D721Med (cell line): ENCODE measurements at places on chromosomes 1 and 21.

GRCh38 chr1:218499011-218499691 lies 154.0 kb downstream of the TGFB2 start:
- no peak for DNase-seq

- DNase-seq = no peak
Measured at GRCh38 chr1:57422271-57423134, 1.4 kb downstream of the DAB1 start.

GRCh38 chr1:68384321-68384813 lies 65.4 kb downstream of the RPE65 start:
- DNase-seq = no peak

- DNase-seq = no peak
Measured at GRCh38 chr1:78950826-78951225, 55.7 kb downstream of the ADGRL4 start.

DNA sequence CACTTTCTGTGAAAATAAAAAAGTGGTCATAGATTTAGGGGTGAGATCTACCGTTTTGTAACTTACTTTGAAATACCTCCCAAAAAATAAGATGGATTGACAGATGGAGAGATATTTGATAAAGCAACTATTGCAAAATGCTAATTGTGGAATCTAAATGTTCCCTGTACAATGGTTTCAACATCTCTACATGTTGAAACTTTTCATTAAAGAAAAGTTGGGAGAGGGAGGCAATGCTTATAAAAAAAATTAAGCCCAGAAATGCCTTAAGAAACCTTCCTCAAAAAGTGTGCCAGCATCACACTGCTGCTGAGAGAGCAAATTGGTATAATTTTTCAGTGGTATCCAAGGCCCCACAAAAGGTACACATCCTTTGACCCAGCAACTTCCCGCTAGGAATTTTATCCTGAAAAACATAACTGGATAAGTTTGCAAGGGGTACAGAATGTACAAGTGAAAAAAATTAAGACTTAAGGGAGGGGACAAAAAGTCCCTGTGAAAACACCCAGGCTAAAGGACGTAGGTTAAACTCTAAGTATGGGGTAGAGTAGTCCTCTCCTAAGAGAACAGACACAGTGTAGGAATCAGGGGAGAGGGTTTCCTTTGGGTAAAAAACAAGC lies 84.3 kb downstream of the TGFBR3 start:
- DNase-seq = no peak

DNA sequence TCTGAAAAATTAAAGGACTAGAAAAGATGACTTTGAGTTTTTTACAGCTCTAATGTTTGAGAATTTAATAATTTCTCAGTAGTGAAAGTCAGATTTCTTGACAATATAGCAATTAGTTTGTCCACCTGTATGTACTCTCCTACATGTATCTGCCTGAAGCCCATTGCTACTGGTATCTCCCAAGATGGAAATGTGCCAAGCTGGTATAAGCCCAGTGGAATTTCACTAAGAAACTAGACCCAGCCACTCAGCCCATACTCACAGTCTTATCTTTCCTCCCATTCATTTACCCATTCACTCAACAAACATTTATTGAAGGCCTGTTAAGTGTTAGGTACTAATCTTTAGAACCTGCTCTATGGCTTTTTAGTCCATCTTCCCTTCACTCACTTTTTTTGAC lies 21.6 kb upstream of the TRIM45 start:
- DNase-seq = no peak

GRCh38 chr1:91582431-91582921 lies 81.8 kb downstream of the CDC7 start:
- DNase-seq = no peak

- no peak for DNase-seq
Measured at GRCh38 chr1:201275253-201275666, 8.0 kb upstream of the PKP1 start.

DNA sequence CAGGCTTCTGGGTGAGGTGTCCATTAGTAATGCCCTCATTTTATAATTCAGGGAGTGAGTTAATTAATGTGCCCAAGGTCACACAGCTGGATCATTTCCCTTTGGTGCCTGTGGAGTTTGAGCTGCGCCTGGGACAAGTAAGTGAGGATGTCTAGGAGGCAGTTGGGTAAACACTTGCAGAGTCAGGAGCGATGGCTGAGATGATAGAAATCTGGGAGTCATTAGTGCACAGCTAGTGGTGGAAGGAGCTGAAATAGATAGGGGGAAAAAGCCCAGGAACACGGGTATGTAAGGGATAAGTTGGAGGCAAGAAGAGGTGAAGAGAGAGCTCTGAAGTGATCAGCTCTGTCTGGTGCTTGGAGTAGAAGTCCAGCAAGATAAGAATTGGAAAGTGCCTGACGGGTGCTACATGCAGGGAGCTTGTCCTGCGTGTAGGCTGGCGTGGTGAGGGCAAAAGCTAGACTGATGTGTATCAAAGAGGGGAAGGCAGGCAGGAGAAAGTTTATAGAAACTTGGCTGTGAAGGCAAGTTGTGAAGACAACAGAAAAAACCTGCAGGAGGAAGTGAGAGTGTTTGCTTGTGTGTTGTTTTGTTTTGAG lies 1.7 kb upstream of the SCAF4 start:
- no peak for DNase-seq

DNA sequence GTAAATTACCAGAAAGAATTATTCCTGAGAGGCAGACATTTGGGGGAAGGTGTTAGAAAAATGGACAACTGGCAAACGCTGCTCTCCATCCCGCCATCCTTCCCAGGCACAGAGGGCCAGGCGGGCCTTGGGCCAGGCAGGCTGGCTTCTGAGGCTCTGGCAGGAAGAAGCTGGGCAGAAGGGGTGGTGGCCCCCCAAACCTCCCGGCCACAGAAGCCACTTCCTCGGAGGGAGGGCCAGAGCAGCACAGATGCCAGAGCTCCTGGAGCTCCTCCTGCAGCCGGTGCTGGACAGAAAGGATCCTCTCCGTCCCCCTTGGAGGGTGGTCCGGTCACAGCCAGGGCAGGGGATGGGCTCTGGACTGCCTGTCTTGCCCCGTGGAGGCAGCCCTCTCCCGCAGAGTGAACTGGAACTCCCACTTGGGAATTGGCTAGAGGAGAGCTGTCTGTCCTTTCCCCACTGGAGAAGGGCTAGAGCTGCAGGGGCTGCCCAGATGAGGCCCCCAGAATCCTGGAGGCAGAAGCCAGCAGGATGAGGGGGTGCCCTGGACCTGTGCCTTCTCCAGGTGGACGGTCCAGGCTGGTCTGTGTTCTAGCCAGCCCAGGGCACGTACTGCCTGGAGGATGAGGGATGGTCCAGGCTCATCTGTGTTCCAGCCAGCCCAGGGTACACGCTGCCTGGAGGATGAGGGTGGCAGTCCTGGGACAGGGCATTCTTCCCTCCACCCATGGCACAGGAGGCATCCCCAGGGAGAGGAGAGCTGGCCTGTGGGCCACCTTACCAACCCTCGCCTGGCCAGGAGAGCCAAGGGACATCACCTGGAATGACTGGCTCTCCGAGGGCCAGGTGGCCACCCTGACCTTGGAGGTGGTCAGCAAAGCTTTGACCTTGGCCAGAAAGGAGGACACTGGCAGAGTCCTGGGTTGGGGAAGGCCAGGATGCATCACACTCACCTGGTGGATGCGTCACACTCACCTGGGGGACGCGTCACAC lies 47.4 kb upstream of the ACTRT2 start:
- DNase-seq = no peak

GRCh38 chr1:183209533-183210158 lies 23.6 kb downstream of the LAMC2 start:
- DNase-seq = no peak

GRCh38 chr1:229284887-229285286 lies 14.0 kb downstream of the RAB4A start:
- DNase-seq = no peak

DNA sequence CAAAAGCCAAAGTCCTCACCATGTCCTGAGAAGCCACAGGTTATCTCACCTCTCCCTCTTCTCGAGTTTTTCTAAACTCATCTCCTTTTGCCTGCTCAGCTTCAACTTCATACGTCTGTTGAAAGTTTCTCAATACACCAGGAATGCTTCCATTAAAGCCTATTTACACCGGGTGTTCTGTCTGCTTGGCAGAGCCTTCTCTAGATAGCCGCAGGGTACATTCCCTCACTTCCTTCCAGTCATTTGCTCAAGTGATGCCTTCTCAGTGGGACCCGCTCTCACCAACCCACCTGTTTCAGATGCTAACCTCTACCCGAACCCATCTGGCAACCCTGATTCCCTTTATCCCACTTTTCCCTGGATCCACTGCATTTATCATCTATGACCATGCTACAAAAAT lies 257.0 kb upstream of the ADGRL2 start:
- no peak for DNase-seq

- no peak for DNase-seq
Measured at GRCh38 chr1:209751627-209752231, 4.1 kb upstream of the TRAF3IP3 start.

DNA sequence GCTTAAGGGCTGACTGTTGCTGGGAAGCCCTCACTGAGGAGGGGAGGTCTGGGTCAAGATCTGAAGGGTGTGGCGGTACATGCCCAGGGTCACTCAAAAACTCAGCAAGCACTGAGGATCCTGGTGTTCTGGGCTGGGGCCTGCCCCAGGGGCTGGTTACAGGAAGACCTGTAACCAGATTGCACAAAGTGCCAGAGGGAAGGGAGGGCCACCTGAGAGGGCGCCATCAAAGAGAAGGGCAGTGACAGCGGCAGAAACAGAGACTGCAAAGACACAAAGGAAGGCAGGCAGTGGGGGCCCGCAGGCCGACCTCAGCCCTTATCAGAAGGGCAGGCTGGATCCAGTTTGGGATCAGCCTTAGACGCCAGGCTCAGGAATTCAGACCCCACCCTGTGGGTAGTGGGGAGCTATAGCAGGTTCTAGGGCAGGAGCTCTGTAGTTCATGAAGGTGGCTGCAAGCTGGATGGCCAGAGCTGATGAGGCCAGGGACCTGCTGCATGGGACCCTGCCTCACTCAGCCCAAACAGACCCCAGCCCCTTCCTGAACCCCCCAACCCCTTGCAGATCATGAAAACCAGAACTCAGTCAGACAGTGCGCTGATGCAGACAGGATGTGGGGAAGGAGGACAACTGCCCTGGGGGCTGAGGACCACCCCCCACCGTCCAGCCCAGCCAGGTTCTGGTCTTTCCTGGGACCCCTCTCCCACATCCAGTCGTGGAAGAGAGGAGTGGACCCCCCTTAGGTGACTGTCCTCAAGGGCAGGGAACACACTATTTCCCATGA lies 3.9 kb downstream of the SH2D5 start:
- no peak for DNase-seq

DNA sequence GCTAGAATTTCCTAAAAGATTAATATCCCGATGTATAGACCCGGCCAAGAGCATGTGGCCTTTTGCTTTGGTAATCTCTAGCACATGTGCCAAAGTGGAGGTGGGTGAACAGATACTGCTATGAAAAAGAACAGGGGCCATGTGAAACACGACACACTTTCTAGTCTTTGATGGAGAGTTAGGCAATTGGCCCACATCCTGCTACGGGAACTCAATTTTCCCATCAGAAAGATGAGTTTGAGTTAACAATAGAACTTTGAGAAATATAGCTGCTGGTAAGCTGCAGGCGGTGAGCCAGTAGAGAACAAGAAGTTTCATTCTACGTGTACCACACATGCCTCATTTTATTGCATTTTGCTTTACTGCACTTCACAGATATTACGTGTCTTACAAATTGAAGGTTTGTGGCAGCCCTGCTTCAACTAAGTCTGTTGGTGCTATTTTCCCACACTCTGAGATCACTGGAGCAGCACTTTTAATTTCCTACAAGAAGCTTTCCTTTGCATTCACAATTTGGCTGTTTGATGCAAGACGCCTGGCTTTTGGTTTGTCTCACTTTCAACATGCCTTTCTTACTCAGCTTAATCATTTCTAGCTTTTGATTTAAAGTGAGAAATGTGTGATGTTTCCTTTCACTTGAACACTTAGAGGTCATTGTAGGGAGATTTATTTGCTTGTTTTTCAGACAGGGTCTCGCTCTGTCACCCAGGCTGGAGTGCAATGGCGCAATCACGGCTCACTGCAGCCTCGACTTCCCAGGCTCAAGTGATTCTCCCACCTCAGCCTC lies 46.3 kb downstream of the HTR6 start:
- DNase-seq = no peak

GRCh38 chr1:41895552-41895951 lies 23.2 kb downstream of the HIVEP3 start:
- no peak for DNase-seq

DNA sequence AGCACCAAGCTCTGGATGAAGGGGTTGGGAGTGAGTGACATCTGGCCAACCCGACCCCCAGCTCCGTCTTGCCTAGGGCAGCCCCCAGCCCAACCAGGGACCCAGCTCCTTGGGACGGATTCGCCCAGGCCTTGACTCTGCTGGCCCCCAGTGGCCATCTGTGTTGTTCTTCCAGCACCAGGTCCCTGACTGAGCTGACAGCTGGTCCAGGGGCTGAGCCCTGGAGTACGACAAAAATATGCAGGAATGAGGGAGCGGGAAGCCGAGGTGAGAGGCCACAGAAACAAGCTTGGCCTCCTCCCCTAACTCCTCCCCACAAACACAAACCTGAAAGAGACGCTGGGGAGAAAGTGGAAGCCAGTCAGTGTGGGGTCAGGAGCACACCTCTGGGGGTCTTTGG lies 55.0 kb upstream of the PAX7 start:
- peak; percentile 59 for DNase-seq

DNA sequence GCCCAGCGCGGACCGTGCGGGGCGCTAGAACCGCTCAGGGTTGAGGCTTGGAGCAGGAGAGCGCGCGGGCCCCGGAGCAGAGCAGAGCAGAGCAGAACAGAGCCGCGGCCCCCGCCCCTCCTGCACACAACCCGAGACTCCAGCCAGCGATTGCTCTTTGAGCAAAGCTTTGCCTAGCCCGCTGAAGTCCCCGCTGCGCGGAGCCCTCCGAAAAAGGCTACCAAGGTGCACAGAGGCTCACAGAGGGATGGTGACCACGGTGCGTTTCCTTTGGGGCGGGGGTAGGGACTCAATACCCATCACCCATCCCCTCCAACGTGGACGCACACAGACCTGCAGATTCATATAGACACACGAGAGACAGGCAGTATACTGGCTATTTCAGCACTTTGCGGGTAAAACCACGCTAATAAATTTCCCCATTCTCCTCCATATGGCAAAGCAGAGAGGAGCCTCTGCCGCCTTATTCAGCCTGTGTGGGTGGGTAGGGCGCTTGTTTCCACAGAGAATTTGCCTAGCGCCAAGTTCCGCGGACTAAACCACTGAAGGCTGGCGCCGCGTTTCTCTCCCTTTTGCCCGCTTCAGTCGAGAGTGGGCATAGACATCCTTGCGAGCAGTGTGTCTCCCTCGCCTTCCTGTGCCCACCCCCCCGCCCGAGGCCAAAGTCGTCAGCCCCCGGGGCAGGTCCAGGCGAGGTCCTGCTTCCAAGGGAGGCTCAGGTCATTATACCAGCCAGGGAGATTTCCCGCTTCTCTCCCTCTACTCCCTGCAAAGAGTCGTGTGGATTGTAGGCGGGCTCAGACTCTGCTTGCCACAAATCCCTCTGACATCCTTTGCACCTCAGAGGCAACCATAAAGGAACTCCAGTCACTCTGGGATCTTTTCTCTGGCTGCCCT lies 8.5 kb downstream of the HLX start:
- DNase-seq = no peak
